HCT116 (cell line): ENCODE measurements at places on chromosomes 13 and 19. TPM values are rescaled to one million over a fixed set of nuclear protein-coding genes. Genes with fewer than 3 reads are reported as not detected.

- H3K4me1 ChIP-seq = no peaks in the 10 kb centered on the region
- 0 out of 2 replicates have a peak, but pooled peaks cover 2% of the 10 kb centered on the region for H3K27me3 ChIP-seq
- no peak for DNase-seq
- no peaks in the 10 kb centered on the region for H3K36me3 ChIP-seq
- H3K4me3 ChIP-seq = no peak overlapping the region
Observed at GRCh38 chr13:45885194-45885593, 33.6 kb upstream of the SIAH3 start.

DNA sequence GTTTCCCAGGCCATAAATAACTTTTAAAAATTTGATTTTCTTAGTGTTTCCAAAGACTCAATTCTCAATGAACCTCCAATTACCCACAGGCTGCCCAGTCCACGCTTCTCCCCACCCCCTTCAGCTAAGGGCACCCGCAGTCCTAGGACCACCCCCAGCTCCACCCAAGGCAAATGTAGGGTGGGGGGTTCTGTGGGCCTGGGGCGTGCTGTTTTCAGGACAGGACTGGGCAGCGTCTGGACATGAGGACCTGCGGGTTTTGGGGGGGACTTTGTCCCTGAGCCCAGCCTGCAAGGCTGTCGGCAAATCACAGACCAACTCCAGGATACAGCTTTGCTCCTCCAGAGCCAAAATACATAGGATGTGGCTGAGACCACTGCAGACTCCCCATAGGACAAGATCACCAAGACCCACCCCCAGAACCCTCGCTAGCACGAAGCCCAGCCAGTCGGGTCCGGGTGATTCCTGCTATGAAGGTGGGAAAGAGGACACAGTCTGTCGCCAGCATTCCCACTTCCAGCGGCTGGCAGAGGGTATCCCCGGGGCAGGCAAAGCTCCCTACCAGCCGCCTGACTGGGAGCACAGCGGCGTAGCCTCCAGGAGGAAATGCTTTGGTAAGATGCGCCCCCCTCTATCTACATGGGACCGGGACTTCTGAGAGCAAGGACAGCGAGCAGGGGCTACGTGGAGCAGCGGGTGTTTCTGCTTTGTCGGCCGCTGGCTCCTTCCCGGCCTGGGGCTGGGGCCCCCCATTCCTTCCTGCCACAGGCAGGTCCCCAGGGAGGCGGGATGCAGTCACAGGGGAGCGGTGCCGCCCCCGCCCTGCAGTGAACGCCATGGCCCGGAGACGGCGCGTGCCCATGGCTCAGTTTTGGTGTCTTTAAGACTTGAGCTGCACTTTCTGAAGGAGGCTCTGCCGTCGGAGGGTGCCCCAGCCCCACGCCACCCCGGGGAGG, 1.6 kb upstream of the TIMM13 start:
- H3K4me3 ChIP-seq = no peak overlapping the region
- peaks cover 6% of the 10 kb centered on the region; the same call in 1 of the 2 replicates for H3K4me1 ChIP-seq
- H3K36me3 ChIP-seq = peaks cover 16% of the 10 kb centered on the region
- H3K27ac ChIP-seq = 0 out of 2 replicates have a peak overlapping the region, but pooled peaks have one; percentile 88
- H3K27me3 ChIP-seq = no peaks in the 10 kb centered on the region
- DNase-seq = no peak

DNA sequence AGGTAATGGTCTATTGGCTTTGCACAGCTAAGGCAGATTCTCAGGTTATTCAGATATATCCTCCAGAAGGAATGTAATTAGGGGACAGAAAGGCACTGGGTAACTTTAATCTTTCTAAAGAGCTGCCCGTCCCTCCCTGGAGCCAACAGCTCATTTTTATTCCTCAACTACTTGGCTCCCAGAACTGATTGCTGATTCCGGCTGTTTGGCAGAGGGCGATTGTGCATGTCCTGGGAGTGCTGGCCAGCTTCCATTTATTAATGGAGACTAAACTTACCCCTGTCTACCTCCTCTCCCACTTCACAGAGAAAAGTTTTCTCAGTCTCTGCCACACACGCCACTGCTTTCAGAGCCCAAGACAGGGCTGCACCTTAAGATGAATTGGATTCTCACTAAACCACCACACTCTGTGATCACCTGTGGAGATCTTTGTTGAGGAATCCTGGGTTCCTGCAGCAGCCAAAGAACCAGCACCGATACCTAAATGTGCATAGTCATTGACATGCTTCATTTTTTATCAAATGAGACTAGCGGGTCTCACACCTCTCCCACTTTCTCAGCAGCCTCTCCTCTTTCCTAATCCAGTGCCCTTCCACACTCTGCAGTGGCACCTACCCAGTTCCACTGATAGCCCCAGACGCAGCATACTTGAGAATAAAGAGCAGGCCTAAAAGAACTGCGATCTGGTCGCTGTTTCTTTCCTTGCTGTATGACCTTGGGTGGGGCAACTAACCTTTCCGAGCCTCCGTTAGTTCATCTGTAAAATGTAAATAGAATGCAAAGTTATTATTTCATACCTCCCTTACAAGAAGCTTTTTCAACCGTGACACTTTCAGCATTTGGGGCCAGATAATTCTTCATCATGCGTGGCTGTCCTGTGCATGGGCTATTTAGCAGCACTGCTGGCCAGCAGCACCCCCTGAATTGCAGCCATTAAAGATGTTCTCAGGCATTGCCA, 648.7 kb downstream of the UQCRFS1 start:
- DNase-seq = no peak
- no peak overlapping the region for H3K27ac ChIP-seq
- no peaks in the 10 kb centered on the region for H3K36me3 ChIP-seq

DNA sequence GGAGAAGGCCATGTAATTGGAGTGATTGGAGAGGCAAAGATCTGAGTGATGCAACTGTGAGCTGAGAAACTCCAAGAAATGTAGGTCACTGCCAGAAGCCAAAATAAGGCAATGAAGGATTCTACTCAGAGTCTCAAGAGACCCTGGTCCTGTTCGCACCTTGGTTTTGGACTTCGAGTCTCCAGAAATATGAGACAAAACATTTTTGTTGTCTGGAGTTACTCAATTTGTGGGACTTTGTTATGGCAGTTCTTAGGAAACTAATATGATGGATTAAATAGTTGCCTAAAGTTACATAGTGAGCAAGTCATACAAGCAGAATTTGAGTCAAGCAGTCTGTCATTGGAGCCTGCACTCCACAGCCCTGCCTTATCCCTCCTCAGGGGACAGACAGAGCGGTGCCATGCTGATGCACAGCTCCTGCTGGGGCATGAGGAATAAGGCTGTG, 104.2 kb downstream of the ITGBL1 start:
- H3K4me3 ChIP-seq = no peak overlapping the region
- H3K27ac ChIP-seq = no peak overlapping the region
- no peaks in the 10 kb centered on the region for H3K36me3 ChIP-seq
- no peaks in the 10 kb centered on the region for H3K27me3 ChIP-seq

DNA sequence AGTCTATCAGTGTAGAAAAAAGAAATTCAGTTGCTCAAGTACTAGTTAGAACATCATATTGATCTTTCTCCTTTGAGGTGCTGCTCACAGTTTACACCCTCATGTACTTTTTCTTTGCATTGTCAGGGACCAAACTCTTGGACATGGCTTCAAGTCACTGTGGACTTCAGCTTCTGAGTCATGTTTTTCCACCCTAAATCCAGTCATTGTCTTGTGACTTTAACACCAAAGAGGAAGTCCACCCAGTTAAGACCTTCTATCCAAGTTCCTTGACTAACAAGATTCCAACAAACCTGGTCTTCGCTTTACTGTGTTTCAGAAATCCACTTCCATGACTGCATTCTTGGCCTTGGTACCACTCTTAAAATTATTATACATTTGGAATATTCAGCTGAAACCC, 206.7 kb upstream of the ARGLU1 start:
- no peaks in the 10 kb centered on the region for H3K4me1 ChIP-seq
- DNase-seq = no peak
- no peaks in the 10 kb centered on the region for H3K36me3 ChIP-seq
- no peak overlapping the region for H3K27ac ChIP-seq

PIK3R2 gene
- 53.4 TPM for total RNA-seq

DNA sequence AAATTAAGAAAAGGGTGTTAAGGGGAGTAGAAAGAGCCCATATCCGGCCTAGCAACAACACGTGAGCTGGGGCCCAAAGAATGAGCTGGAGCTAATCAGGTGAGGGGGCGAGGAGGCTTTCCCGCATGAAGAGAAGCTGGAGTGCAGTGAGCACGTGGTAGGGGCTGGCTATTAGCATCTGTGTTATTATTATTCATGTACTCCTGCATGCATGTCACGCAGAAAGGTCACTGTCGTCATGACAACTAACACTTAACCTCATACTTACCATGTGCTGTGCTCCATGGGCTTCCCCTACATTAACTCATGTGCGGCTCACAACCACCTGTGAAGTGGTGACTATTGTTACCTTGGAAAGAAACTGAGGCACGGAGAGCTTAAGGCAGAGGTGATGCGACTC, 227.6 kb upstream of the UBL3 start:
- no peak for DNase-seq
- no peaks in the 10 kb centered on the region for H3K27me3 ChIP-seq
- no peak overlapping the region for H3K27ac ChIP-seq
- no peaks in the 10 kb centered on the region for H3K36me3 ChIP-seq
